GOT3 (cell line): ENCODE measurements at places on chromosomes 4 and X.

- DNase-seq, result no peak
Measured at GRCh38 chrX:153632595-153632946, 14.4 kb upstream of the DUSP9 start.

DNA sequence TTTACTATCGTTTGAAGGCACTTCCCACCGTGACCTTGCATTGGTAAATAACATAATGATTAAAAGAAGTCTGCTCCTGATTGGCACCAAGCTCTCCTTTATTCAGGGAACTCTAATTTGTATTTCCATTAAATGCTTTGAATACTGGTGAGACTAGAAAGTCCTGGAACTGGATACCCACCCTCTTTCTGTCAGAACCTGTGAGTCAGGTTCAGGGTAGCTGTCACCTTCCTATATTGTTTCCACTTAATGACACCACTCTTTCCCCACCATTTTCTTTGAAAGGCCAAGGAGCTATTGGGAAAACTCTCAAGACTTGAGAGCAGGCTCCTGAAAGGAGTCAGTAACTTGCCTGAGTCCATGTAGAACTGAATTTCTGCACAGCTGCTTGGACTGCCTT is 55.9 kb upstream of the RASSF6 start:
- DNase-seq, result no peak

GRCh38 chr4:138204507-138204906 is 37.6 kb downstream of the SLC7A11 start:
- DNase-seq, result no peak

- no peak for DNase-seq
Measured at GRCh38 chrX:47172971-47173792, 20.4 kb upstream of the UBA1 start.

DNA sequence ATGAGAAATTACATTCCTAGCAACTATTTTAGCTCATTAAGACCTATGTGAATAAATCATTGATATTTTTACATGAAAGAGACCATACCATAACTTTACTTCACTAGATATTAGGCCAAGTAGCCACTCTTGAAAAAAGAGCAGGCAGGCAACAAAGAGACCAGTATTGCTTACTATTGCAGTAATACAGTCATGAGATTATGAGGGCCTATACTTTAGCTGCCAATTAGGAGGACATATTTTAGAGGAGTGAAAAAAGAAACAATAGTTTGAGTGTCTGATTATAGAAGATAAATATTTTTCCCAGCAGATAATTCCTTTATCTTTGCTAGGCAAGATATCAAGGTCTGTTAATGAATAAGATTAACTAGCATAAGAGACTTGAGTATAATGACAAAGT is 739.0 kb downstream of the GRID2 start:
- no peak for DNase-seq

- no peak for DNase-seq
Measured at GRCh38 chr4:31069151-31069550, 349.0 kb downstream of the PCDH7 start.
